ENCODE measurements at places on chromosomes 7 and 10.

GRCh38 chr10:28796606-28797512 is 119.5 kb downstream of the BAMBI start:
- H3K27ac ChIP-seq, result no peak overlapping the region
- no peaks in the 10 kb centered on the region for H3K36me3 ChIP-seq
- DNase-seq, result peak; percentile 44
- no peaks in the 10 kb centered on the region for H3K27me3 ChIP-seq
- H3K4me1 ChIP-seq, result peaks cover 29% of the 10 kb centered on the region

DNA sequence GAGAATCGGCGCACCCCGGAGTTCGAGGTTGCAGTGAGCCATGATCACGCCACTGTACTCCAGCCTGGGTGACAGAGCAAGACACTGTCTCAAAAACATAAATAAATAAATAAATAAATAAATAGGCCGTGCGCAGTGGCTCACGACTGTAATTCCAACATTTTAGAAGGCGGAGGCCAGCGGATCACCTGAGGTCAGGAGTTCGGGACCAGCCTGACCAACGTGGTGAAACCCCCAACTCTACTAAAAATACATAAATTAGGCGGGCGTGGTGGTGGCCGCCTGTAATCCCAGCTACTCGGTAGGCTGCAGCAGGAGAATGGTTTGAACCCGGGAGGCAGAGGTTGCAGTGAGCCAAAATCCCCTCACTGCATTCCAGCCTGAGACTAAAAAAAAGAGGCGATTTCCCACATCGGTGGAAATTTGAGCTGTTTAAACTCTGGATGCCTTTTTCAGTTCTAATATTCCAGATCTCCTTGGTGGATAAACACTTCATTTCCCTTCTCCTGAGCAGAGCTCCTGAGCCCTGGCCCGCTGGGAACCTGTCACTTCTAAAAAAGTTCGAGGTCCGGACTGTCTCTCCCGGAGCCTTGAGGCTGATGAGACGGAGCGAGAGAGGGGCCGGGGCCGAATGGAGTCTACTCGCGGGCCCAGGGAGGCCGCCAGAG is 2.0 kb upstream of the NFKB2 start:
- no peaks in the 10 kb centered on the region for H3K27me3 ChIP-seq
- peak overlapping the region; percentile 88 for H3K27ac ChIP-seq
- no peak for DNase-seq
- H3K4me3 ChIP-seq, result peak overlapping the region; percentile 90

- DNase-seq, result peak; percentile 99
- peak overlapping the region; percentile 85 for H3K4me3 ChIP-seq
- peaks cover 48% of the 10 kb centered on the region for H3K4me1 ChIP-seq
- peaks cover 100% of the 10 kb centered on the region for H3K36me3 ChIP-seq
- H3K27me3 ChIP-seq, result no peaks in the 10 kb centered on the region
Measured at GRCh38 chr7:1536743-1537534, 6.4 kb downstream of the MAFK start.

- peaks cover 15% of the 10 kb centered on the region for H3K36me3 ChIP-seq
Measured at GRCh38 chr10:99695761-99696160, 36.2 kb downstream of the COX15 start.

DNA sequence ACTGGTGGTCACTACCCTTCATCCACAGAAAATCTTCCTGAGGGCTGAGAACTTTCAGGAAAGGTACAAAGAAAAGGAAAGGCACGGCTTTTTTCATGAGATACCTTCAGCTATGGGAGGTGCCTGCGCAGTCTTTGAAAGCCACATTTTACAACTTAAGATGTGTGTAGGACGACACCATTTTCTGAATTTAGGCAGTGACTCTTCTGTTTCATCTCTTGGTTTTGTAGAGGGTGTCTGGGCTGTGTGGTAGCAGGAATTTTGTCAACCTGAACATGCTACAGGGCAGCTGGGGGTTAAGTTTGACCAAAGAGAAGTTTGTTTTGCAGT is 138.1 kb downstream of the NRP1 start:
- H3K4me1 ChIP-seq, result peaks cover 65% of the 10 kb centered on the region
- H3K4me3 ChIP-seq, result peak overlapping the region; percentile 56
- no peak for DNase-seq
- no peaks in the 10 kb centered on the region for H3K27me3 ChIP-seq
- H3K36me3 ChIP-seq, result peaks cover 61% of the 10 kb centered on the region

DNA sequence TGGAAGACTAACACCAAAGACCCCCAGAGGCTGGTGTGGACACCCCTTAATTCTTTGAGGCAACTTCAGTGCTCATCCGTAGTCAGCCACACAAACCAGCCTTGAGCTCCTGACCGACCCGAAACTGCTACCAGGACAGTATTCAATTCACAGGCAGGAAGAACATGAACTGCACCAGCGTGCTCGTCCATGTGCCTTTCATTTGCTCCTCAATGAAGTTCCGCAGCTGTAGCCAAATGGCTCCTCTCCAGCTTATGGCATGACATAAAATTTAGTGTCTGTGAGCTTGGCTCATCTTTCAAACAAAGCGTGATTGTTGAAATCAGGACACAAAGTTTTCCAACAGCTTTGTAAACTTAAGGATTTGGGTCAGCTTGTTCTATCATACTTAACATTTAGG is 144.1 kb upstream of the FAM171A1 start:
- H3K27ac ChIP-seq, result no peak overlapping the region
- peaks cover 39% of the 10 kb centered on the region for H3K27me3 ChIP-seq
- H3K4me3 ChIP-seq, result no peak overlapping the region
- no peaks in the 10 kb centered on the region for H3K4me1 ChIP-seq
- DNase-seq, result no peak

DNA sequence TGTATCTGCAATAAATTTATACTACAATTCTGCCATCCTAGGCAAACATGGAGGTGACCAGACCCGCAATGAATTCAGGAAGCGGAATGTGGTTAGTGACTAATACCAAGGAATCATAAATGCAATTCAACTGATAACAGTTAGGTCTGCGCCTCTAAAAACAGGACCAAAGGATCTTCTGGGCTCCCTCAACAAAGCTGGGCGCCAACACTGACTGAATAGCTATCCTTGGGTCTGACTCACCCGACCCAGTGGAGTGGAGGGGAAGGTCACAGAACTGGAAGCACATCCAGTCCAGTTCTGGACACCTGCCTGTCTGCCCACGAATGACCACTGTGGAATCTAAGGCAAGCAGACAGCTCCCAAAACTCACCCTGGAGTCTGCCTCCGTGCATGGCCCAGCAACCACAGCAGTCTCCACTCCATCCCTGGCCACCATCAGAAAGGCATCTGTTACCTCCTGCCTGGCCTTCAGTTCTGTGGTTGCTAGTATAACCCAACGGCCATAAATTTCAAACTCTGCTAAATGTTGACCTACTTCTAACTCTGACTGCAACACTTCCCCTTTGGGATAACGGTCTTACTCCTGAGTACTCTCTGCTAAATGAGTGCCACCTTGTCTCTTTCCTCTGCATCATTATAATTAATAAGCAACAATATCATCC is 43.0 kb upstream of the DLX6 start:
- H3K27ac ChIP-seq, result no peak overlapping the region
- no peaks in the 10 kb centered on the region for H3K36me3 ChIP-seq
- no peak for DNase-seq
- H3K27me3 ChIP-seq, result no peaks in the 10 kb centered on the region

- H3K27ac ChIP-seq, result no peak overlapping the region
- peaks cover 65% of the 10 kb centered on the region for H3K27me3 ChIP-seq
- H3K36me3 ChIP-seq, result no peaks in the 10 kb centered on the region
- H3K4me1 ChIP-seq, result no peaks in the 10 kb centered on the region
Measured at GRCh38 chr10:42995537-42995936, 81.3 kb upstream of the RET start.

DNA sequence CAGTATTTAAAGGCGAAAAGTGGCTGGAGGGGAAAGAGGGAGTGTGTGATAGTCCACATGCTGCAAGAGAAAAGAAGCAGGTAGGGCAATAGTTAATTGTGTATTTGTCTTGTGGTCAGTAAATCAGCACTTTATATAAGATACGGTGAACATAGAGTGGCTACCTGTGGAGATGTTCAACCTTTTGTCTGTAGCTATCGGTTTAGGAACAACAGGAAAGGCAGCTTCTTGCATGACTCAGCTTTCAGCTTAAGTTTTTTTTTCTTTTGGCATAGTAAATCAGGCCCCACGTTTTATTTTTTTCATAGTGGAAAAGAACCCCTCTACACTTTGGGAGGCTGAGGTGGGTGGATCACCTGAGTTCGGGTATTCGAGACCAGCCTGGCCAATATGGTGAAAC is 14.2 kb upstream of the MTPN start:
- no peaks in the 10 kb centered on the region for H3K4me1 ChIP-seq
- H3K4me3 ChIP-seq, result no peak overlapping the region
- H3K36me3 ChIP-seq, result no peaks in the 10 kb centered on the region
